ENCODE measurements at places on chromosomes 1 and 21. TPM values are rescaled to one million over a fixed set of nuclear protein-coding genes. Genes with fewer than 3 reads are reported as not detected.

Gene OTUD3
- 9.0 TPM for total RNA-seq

Gene XCL2
- 4.5 TPM for total RNA-seq

Gene ATAD3A
- total RNA-seq = 34.4 TPM

Gene KRTAP11-1
- total RNA-seq = not detected

Gene CYP4A11
- total RNA-seq = not detected

Gene PROK1
- total RNA-seq = not detected

Gene VWA1
- 82.0 TPM for total RNA-seq

Gene RSPH1
- 7.1 TPM for total RNA-seq

Gene SLAMF7
- total RNA-seq = 0.20 TPM

Gene PADI1
- not detected for total RNA-seq

Gene FCRLB
- 0.64 TPM for total RNA-seq

Gene CHAF1B
- 0.64 TPM for total RNA-seq

Gene FCRL6
- total RNA-seq = not detected

Gene PALMD
- total RNA-seq = 3.0 TPM

Gene ALX3
- not detected for total RNA-seq

Gene CFAP141
- total RNA-seq = not detected

Gene GJC2
- total RNA-seq = 0.96 TPM

Gene LRRC38
- total RNA-seq = not detected

Gene CD1E
- total RNA-seq = not detected

Gene CACHD1
- total RNA-seq = 1.6 TPM

Gene GNG12
- total RNA-seq = 180 TPM

Gene RHD
- total RNA-seq = not detected

Gene RAB13
- total RNA-seq = 6.0 TPM

Gene PRR9
- total RNA-seq = not detected

All from transverse colon (tissue), 4 donors.